ENCODE measurements at places on chromosomes 3 and 15. TPM values are rescaled to one million over a fixed set of nuclear protein-coding genes. Genes with fewer than 3 reads are reported as not detected.

The BHLHE40 gene
- 491 TPM for total RNA-seq

The OR5K3 gene
- total RNA-seq = not detected

DNA sequence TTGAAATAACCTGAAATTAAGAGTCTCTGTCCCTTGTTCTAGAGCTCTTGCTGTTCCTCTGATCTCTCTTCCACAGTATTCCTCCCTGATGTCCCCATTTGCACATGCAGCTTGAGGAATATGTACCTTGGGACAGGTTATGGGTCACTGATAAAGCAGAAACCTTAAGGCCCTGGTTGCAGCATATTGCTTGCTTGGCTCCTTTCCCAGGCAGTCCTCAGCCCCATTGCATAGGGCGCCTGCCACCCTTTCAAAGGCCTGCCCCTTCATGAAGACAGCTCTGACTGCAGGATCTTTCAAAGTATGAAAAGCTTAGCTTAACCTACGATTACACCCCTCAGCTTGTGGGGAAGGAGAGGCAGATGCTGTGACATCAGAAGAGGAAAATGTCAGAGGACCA, 51.6 kb downstream of the WDR76 start:
- peaks cover 43% of the 10 kb centered on the region for H3K36me3 ChIP-seq
- no peak overlapping the region for H3K4me3 ChIP-seq
- no peak for DNase-seq
- H3K27ac ChIP-seq = no peak overlapping the region
- no peaks in the 10 kb centered on the region for H3K4me1 ChIP-seq

DNA sequence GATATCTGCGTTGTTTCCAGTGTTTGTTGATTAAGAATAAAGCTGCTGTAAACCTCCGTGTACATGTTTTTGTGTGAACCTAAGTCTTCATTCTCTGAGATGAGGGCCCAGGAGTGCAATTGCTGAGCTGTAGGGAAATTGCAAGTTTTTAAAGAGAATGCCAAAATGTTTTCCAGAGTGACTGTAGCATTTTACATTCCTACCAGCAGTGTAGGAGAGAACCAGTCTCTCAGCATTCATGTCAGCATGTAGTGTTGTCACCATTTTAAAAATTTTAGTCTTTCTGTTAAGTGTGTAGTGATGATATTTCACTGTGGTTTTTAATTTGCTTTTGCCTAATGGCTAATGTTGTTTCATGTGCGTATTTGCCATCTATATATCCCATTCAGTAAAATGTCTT, 3.4 kb upstream of the MGLL start:
- H3K36me3 ChIP-seq = peaks cover 8% of the 10 kb centered on the region
- no peak overlapping the region for H3K27ac ChIP-seq
- H3K4me3 ChIP-seq = no peak overlapping the region
- no peak for DNase-seq
- peaks cover 36% of the 10 kb centered on the region for H3K4me1 ChIP-seq

- no peak overlapping the region for H3K4me3 ChIP-seq
- no peak for DNase-seq
- no peaks in the 10 kb centered on the region for H3K36me3 ChIP-seq
Measured at GRCh38 chr15:70579766-70580165, 183.6 kb downstream of the UACA start.

GRCh38 chr3:18080198-18080689, 337.8 kb upstream of the TBC1D5 start:
- H3K4me3 ChIP-seq = no peak overlapping the region
- DNase-seq = no peak
- H3K4me1 ChIP-seq = no peaks in the 10 kb centered on the region

- DNase-seq = no peak
- H3K4me1 ChIP-seq = no peaks in the 10 kb centered on the region
- H3K36me3 ChIP-seq = no peaks in the 10 kb centered on the region
- H3K27me3 ChIP-seq = no peaks in the 10 kb centered on the region
- H3K27ac ChIP-seq = no peak overlapping the region
- H3K4me3 ChIP-seq = no peak overlapping the region
Measured at GRCh38 chr3:73687106-73688004, 62.6 kb upstream of the PDZRN3 start.

DNA sequence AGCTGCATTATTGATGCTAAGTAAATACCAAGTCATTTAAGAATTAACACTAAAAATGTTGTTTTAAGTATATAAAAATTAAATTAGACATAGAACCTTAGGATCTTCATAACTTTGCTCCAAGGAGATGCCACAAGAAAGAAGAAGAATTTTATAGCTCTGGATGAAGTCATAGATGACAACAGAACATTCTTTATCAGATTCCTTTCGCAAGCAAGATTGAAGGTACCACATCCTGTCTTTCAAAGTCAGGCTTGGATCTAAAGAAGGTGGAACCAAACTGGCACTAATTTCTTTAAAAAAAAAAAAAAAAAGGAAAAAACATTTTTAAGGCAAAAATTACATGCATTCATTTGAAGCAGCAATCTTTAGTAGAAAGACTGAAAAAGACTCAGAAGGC, 62.5 kb downstream of the POLQ start:
- H3K27me3 ChIP-seq = no peaks in the 10 kb centered on the region
- no peak overlapping the region for H3K4me3 ChIP-seq
- no peak overlapping the region for H3K27ac ChIP-seq
- no peaks in the 10 kb centered on the region for H3K4me1 ChIP-seq
